ENCODE measurements at places on chromosomes 13 and 19. TPM values are rescaled to one million over a fixed set of nuclear protein-coding genes. Genes with fewer than 3 reads are reported as not detected.
A peak's percentile ranks its signal among the peaks of the same experiment; 100 is the strongest.

GRCh38 chr13:77831866-77832265 lies 86.8 kb downstream of the EDNRB start:
- no peak for DNase-seq

- DNase-seq = no peak
Measured at GRCh38 chr13:60707878-60708277, 310.9 kb downstream of the TDRD3 start.

GRCh38 chr13:107641574-107641973 lies 573.8 kb downstream of the LIG4 start:
- no peak for DNase-seq

DNA sequence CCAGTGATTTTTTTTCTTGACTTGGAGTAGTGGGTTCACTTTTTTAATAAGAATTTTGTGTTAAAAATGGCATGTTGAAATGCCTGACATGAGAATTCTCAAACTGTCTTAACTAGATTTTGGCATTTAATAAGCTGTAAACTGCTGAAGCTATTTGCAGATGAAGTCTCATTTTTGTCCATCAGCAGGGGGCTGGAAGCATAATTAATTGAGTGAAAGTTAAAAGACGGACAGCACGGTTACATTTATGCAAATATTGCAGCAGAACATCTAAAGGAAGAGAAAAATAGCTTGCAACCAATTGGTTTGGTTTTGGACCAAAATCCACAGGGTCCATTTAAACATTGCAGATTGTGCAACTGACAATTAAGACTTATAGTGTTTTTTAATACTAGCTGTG lies 837.3 kb upstream of the KLHL1 start:
- DNase-seq = no peak

DNA sequence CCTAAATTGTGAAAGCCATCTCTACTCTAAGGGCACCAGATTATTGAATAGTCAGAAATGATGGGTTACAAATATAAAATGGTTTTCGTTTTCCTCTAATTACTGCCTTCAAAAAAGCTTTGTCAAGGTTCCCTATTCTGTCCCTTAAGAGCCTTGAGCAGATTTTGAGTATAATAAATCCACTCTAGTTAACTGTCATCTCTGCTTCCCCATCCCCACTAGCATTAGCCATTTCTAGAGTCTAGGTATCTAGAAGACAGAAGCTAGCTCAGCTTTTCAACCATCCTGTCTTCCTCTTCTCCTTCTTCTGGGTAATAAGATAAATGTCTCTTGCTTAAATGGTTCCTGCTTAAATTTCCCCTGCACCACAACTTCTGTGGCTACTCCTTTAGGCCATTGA lies 290.4 kb downstream of the DACH1 start:
- no peak for DNase-seq

- no peak for DNase-seq
Measured at GRCh38 chr13:18996627-18997051, 185.0 kb downstream of the TUBA3C start.

- DNase-seq = no peak
Measured at GRCh38 chr13:47433461-47434005, 536.7 kb upstream of the HTR2A start.

DNA sequence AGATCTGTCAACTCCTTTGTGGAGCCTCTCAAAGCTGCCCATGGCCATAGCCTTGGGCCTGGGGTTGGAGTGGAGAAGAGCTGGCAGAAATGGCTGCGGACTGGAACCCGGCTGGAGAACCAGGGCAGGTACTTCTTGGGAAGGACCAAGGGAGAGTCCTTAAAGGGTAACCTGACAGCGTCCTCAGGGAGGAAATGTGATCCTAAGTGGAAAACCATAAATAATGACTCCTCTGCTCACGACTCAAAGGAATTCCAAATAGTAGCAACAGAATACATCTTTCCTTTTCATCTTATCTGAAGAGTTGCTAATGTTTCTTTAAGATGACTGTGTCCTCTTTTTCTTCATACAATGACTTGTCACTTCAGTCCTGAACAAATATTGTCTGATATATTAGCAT lies 41.0 kb downstream of the RAP2A start:
- DNase-seq = no peak

- DNase-seq = no peak
Measured at GRCh38 chr13:30145709-30146367, 161.5 kb downstream of the KATNAL1 start.

DNA sequence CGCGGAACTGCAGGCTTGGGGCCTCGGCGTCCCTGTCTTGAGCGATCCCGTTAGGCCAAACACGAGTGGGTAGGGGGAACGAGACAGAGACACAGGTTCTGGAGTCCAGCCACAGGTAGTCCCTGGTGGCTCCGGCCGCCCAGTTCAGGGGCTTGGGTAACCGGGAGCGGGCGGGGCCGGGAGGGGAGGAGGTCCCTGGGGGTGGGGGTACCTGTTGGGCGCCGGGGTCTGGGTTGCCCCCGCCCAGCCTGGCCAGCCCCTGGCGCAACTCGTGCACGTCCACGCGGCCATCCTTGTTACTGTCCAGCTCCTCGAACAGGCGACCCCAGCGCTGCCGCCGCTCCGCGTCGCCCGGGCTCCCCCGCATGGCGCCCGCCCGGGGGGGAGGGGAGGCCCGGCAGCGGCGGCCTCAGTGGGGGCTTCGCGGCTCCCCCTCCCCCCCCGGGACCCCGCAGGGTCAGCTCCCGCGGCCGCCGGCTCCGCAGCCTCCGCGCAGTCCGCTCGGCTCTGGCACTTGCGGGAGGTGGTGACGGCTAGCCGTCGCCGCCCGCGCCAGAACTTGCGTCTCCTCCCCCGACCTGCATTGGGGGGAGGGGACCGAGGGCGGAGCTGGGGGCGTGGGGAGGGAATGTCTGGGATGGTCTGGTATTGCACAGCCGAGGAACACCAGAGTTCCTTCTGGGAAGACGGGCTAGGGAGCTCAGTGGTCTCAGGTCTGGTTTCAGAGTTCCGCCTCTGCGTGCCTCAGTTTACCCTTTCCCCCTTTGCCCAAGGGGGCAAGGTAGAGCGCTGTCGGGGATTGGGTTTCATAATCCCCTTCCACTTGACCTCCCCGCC lies at the start of gene SLC25A23:
TSS of gene SLC25A23 (minus strand) at position 531 of the 837 bp plus-strand sequence. CDS start at position 367, 164 bp downstream.
- DNase-seq = peak; percentile 71

GRCh38 chr13:112728375-112729126 lies 38.7 kb downstream of the ATP11A start:
- no peak for DNase-seq

DNA sequence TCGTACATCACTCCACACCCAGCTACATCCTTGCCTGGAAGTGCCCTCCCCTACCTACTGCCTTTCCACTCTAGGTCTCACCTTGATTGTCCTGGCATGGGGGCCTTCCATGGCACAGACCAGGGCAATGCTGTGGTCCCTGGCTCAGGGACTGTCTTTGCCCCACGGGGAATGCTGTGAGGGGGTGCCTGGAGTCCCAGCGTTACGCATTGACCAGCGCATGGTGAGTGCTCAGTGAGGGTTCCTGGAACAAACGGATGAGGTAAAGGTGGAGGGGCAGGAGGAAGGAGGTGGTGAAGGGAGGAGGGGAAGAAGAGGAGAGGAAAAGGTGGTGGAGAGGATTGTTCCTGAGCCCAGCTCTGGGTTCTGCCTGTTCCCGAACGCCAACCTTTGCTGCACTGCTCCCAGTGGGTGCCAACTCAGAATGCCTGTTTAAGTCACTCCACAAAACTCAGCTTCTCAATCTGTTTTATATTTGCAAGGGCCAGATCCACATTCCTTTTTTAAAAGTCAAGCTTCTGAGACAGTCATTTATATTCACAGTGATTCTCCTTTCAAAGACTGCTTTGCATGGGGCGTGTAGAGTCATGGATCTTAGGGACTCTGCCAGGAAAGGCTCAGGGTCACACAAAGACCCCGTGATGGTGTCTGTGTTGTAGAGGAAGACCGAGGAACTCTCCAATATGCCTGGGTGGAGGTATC lies 40.8 kb downstream of the CHST8 start:
- DNase-seq = no peak

The ZNF90 gene
- polyA plus RNA-seq = 0.13 TPM

The LMO7 gene
- 17.5 TPM for polyA plus RNA-seq

The PRKCSH gene
- 165 TPM for polyA plus RNA-seq

The SERPINE3 gene
- not detected for polyA plus RNA-seq

The UBE2L5 gene
- 0.10 TPM for polyA plus RNA-seq

The GRAMD1A gene
- 8.6 TPM for polyA plus RNA-seq

The KIRREL2 gene
- not detected for polyA plus RNA-seq

The LILRB1 gene
- 1.3 TPM for polyA plus RNA-seq

The LPAR2 gene
- polyA plus RNA-seq = 1.3 TPM

Data from liver (tissue), 10 donors.